CD4-positive, alpha-beta T cell treated with Interferon alpha-2 for 1 hour (primary cell): ENCODE measurements at places on chromosomes 11 and 22.

GRCh38 chr11:60098508-60098907 lies 10.0 kb downstream of the MS4A2 start:
- no peak for DNase-seq

DNA sequence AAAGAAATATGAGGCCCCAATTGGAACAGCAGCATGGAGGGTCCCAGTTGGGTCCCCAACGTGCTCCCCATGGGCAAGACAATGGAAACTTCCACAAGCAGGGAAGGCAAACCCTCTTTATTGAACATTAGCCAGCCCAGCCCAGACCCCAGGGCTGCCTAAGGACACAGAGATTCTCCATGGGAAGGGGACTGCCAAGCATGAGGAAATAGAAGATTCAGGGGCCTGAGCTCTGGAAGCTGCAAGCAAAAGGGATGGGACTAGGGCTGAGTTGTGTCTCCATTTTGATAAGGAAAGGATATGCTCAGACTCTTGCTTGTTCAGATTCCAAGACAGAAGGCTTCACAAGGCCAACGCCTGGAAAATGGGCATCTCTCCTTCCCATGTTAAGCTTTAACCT lies 23.3 kb downstream of the TMEM218 start:
- no peak for DNase-seq

DNA sequence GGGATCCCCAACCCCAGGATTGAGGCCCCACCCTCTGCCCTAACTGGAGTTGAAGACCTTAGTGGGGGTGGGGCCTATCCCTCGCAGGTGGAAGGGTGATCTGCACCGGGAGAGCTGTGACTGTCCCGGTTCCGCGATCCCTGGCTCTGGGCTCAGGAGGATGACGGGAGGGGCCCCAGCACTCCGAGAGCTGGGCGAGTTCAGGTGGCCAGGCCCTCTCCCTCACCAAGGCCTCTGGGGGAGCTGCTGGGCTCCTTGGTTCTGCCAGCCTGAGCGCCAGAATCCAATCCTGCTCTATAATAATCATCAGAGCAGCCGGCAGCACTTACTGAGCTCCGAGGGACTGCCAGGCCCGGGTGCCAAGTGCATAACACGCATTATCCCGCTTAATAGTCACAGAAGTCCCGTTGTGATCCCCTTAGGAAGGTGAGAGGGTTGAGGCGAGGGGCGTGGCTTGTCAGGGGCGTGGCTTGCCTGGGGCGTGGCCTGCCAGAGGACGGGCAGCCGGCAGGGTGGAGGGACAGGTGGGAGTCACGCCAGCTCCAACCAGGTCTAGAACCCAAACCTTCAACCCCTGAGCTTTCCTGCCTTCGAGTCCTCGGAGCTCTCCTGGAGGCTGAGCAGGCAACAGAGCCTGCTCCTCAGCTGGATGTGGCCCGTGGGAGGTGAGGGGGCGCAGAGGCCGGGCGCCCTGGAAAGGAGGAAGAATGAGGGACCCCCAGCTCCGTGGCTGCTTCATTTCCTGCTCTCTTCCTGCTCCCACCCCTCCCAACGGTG lies 7.3 kb upstream of the SYT7 start:
- DNase-seq, result peak; percentile 67

DNA sequence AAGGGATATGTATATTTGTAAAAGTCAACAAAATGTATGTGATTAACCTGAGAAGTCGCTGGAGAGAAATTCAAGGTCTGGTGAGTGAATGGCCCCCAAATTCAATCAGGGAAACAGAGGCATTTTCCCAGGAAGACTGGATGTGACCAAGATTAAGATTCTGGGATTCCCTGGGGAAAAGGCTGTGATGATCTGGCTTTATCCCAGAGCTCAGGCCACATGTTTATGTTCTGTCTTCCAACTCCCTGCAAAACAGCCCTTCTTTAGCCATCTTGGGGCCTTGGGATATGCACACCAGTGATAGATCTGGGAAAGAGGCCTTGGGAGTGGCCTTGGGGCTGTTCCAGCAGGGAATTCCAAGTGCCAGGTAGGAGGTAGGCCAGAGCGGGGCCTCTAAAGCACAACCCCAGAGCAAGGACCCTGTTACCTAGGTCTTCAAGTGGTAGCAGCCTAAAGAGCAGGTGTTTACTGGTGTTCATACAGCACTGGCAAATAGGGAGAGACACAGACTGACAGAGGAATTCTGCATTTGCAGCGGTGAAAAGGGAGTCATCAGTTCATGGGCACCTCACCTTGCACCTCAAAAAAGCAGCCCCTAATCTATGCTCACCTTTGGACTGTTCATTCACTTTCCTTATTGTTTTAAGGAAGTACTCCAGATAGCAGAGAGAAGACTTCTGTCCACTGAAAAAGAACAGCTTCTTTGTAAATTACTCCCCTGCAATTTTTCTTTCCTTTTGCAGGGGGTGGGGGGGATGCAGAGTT lies 312.4 kb downstream of the BUD13 start:
- DNase-seq, result no peak

DNA sequence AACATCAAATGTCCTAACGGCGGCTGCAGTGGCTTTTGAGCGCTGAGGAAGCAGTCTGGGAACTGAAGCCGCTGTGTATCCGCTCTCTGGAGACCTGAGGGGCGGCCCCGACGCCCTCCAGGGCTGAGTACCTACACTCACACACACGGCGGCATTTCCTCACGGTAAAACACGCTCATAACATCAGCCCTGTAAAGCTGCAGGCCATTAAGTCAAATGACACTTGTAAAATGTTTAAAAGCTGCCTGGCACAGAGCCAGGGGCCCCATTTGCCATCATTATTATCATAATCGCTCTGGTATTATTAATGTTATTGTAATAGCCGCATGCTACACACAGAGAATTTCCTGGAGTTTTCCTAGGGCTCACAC lies 5.1 kb downstream of the CARS1 start:
- DNase-seq, result no peak

GRCh38 chr11:45262900-45263299 lies 23.2 kb downstream of the SYT13 start:
- DNase-seq, result no peak

- DNase-seq, result no peak
These were observed 4.0 kb upstream of the RCOR2 start for GRCh38 chr11:63920939-63921417.

- no peak for DNase-seq
These were observed 222.0 kb downstream of the TMEM135 start for GRCh38 chr11:87259736-87260135.

DNA sequence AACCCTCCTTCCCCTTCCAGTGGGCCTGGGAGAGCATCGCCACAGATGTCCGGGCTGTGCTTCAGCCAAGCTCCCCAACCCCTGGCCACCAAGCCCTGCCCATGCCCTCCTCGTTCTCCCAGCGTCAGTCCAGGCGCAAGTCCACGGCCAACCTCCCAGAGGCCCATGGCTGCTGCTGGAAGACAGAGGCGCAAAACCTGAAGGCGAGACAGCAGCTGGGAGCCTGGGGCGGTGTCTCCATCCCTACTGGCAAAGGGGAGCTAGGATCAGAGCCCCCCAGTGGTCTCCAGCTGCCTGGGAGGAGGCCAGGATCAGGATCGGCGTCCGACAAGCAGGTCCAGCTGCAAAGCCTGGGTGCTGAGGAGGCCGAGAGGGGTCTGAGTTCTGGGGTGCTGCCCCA lies 1.9 kb downstream of the TSGA10IP start:
- DNase-seq, result no peak

- no peak for DNase-seq
These were observed 159.9 kb upstream of the GRK3 start for GRCh38 chr22:25404556-25404927.

DNA sequence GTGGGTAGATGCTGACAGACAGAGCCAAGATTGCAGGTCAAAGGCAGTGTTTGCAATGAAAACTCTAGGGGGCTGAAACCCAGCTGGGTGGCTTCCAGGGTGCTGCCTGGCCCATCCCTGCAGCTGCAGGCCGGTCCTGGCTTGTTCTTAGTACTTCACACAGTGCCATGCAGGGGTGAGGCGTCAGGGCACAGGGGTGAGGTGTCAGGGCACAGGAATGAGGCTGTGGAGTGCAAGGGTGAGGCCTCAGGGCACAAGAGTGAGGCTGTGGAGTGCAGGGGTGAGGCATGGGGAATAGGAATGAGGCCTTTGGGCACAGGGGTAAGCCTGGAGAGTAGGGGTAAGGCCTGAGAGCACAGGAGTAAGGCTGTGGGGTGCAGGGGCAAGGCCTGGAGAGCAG lies 337.6 kb downstream of the TBC1D22A start:
- no peak for DNase-seq

- peak; percentile 71 for DNase-seq
These were observed 669 bp downstream of the CDC42EP2 start for GRCh38 chr11:65315204-65315865.

DNA sequence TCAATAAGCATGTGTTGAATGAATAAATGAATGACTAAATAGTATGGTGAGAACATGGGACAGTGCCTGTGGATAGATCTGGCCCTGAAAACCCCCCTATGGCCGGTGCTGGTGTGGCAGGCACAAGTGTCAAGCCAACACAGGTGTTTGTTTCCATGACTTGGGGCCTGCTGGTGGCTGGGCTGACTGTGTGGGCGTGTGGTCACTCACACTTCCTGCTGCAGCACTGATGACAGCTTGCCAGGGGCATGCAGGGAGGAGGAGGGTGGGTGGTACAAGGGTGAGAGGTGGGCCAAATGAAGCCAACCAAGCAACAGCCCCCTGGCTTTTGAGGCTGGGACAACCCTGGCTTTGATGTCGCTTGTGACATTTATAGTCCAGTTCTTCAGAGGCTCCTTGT lies 30.3 kb upstream of the ABCC8 start:
- DNase-seq, result no peak

GRCh38 chr11:110986016-110986415 lies 259.5 kb upstream of the POU2AF2 start:
- DNase-seq, result no peak

GRCh38 chr22:43159484-43160178 lies 8.3 kb downstream of the TSPO start:
- no peak for DNase-seq

- DNase-seq, result no peak
These were observed 72.4 kb downstream of the PANX1 start for GRCh38 chr11:94201004-94201465.

GRCh38 chr11:61507012-61507768 lies 1.4 kb upstream of the LRRC10B start:
- no peak for DNase-seq

GRCh38 chr11:6862961-6863360 lies at the start of gene OR10A2:
TSS of gene OR10A2 (plus strand) at chr11:6863057. CDS start at chr11:6869755, 6,698 bp downstream.
- DNase-seq, result no peak

GRCh38 chr11:17798253-17798652 lies 63.7 kb downstream of the KCNC1 start:
- DNase-seq, result no peak

GRCh38 chr11:111982019-111982464 lies 43.2 kb upstream of the DLAT start:
- DNase-seq, result peak; percentile 38

- DNase-seq, result no peak
These were observed 48.3 kb downstream of the LARGE1 start for GRCh38 chr22:33871935-33872334.

GRCh38 chr11:34397120-34397519 lies 39.3 kb upstream of the ABTB2 start:
- DNase-seq, result no peak

DNA sequence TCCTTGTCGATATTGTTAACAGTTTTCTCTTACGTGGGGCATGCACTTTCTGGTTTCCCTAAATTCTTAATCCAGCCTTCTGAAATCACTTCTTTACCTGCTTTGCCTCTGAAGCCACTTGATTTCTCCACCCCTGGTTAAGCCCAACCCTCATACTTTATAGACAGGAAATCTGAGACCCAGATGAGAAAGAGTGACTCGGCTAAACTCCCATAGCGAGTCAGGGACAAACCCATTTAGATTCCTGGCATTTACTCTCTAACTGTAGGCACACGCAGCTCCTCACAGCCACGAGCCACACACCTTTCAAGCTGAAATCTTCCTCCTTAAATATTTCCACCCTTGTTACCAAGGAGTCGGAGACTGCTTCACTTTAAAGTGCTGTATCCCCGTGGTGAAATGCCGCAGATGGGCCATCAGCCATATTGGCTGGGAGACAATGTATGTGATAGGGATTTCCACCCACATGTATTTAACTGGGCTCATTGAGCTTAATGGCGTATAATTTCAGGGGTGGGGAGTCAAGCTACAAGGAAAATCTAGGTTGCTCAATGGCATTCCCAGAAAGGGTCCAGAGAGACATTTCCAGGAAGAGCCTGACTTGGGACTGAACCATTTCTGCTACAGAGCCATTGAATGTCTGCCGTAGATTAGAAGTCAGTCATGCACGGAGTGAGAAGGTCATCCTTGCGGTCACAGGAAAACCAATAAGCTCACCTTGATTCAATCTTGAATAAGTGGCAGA lies 49.9 kb upstream of the GRK3 start:
- no peak for DNase-seq

GRCh38 chr11:43830928-43831440 lies 49.6 kb upstream of the ALKBH3 start:
- no peak for DNase-seq

DNA sequence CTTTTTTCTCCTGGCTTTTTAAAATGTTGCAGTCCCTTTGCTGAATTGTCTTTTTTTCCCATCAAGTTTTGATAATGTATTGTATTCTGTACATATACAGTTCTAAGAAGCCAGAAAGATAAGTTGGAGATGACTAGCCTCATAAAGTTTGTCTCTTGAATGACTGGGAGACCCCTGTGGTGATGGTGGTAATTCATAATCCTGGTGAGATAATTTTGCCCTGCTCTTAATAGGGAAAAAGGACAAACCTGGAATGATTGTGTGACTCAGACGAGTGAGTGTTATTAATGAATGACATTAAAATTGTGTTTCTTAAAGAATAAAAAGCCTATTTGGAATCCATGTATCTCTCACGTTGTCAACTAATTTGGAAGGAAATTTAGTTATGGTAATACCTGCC lies 1.2 kb downstream of the HIKESHI start:
- DNase-seq, result no peak

DNA sequence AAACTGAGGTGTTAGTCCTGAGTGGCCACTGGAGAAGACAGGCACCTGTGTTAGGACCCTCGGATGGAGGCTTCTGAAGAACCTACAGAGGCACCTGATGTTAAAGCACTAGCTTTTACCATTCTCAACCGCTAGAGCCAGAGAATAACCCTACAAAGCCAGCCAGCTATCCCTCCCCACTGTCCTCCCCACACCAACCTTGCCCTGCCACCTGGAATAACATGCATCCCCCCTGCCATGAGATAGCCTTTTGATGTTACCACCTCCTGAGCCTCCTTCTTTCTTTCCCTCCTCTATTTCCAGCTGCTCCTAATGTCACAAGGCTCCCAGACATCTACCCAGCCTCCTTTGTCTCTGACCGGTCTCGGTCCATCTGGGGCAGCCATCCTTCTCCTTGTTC lies 28.1 kb downstream of the COMMD9 start:
- DNase-seq, result no peak

GRCh38 chr11:24833573-24833972 lies 336.7 kb downstream of the LUZP2 start:
- no peak for DNase-seq

GRCh38 chr11:27420722-27421572 lies 51.6 kb downstream of the LGR4 start:
- no peak for DNase-seq

DNA sequence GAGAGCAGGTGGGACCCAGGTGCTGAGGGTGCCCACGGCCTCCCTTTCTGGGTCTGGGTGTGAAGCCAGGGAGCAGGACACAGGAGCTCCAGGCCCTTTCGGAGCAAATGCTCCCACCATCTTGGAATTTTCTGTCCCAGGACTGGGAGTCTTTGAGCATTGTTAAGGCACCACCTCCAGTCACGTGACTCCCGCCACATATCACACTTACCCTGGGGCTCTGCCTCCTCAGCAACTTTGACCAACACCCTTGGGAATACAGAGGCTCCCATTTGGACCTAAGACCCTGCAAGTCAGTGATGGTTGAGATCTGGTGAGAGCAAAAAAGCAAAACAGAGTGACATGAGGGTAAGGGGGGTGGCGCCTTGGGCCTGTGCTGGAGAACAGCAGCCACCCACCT lies 35.6 kb downstream of the GNAZ start:
- no peak for DNase-seq
